Natural killer cell treated with Interleukin-12 subunit alpha and Interleukin-12 subunit beta and Interleukin-15 and Interleukin-18, amount 100 ng/mL, for 72 hours (primary cell): ENCODE measurements at places on chromosomes 2 and 18. TPM values are rescaled to one million over a fixed set of nuclear protein-coding genes. Genes with fewer than 3 reads are reported as not detected.

Gene LYG1
- 1.8 TPM for total RNA-seq

Gene REL
- 26.7 TPM for total RNA-seq

Gene MGAT4A
- total RNA-seq: 25.0 TPM

Gene DPP4
- 89.4 TPM for total RNA-seq

Gene MFSD2B
- total RNA-seq: 0.75 TPM

Gene CIB4
- not detected for total RNA-seq

Gene B3GNT7
- total RNA-seq: 20.1 TPM

Gene PPP3R1
- 90.7 TPM for total RNA-seq

Gene LYPD1
- not detected for total RNA-seq

Gene RRM2
- 375 TPM for total RNA-seq

Gene LYPD6B
- not detected for total RNA-seq

Gene C1QL2
- not detected for total RNA-seq

Gene RBM45
- 17.4 TPM for total RNA-seq

Gene KATNAL2
- total RNA-seq: 0.31 TPM

Gene MAPK4
- total RNA-seq: not detected

Gene HTR2B
- not detected for total RNA-seq

Gene TM4SF20
- not detected for total RNA-seq
